Dermis microvascular lymphatic vessel endothelial cell (primary cell): ENCODE measurements at places on chromosomes 3 and 15. TPM values are rescaled to one million over a fixed set of nuclear protein-coding genes. Genes with fewer than 3 reads are reported as not detected.

Gene MINAR1
- total RNA-seq: 0.51 and 1.0 TPM in 2 replicates

Gene FOXB1
- not detected in 2 replicates for total RNA-seq

Gene MFGE8
- 26.7 and 50.3 TPM in 2 replicates for total RNA-seq

Gene GMPPB
- total RNA-seq: 20.9 and 28.2 TPM in 2 replicates

Gene IRAK2
- 60.3 and 65.1 TPM in 2 replicates for total RNA-seq

Gene IL5RA
- total RNA-seq: not detected in 2 replicates

Gene HES1
- 48.8 and 71.8 TPM in 2 replicates for total RNA-seq

Gene RASGRP1
- 0.13 and 0.26 TPM in 2 replicates for total RNA-seq

Gene ADAMTS7
- 6.5 and 8.1 TPM in 2 replicates for total RNA-seq

Gene TM4SF1
- 1,046 and 1,242 TPM in 2 replicates for total RNA-seq

- DNase-seq: peak; percentile 50
These were observed 26.2 kb downstream of the ATOSA start for GRCh38 chr15:52652984-52653383.

GRCh38 chr15:70902107-70902506, 9.5 kb downstream of the LRRC49 start:
- no peak for DNase-seq

GRCh38 chr3:66629150-66629981, 128.5 kb upstream of the LRIG1 start:
- no peak for DNase-seq

GRCh38 chr3:64122476-64122875, 99.2 kb upstream of the PSMD6 start:
- no peak for DNase-seq

- no peak for DNase-seq
These were observed 34.5 kb downstream of the RAB27A start for GRCh38 chr15:55254916-55255679.

DNA sequence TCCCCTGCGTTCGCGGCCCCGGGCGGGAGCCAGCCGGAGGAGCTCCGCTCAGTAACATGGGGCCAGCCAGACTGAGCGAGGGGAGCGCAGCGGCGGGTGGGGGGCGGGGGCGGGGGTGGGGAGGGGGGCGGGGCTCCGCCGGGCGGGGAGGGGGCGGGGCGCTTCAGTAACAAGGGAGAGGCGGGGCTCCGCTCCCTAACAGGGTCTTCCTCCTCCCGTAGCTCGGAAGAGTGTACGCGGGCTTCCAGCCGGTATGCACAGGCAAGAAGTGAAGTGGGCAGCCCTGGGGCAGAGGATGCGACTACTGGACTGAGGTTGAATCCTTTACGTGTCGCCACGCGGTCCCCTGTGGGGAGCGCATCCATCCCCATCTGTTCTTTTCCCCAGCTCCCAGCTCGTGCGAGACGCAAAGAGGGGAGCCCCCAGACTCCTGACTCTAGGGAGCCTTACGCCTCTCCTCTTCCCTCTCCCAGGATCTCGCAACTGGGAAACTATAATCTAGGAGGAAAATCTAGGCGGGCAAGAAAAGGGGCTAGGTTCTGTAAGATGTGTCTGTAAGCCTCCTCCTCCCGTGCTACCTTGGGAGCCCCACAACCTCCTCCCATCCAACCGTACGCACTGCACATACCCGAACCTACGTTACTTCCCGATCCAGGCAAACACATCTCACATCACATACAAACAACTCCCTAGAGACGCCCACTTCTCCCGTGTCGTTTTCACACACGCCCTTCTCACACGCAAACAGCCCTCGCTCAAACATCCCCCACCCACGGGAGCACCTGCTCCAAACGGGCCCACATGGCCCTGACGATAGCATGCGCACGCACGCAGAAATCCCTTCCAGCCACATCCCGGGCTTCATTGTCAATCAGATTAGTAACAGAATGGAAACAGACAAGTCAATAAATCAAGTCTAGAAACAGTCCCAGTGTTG, at the start of gene SHF:
SHF (minus strand) TSS at position 73 of the 937 bp plus-strand sequence; CDS start at position 58, 15 bp downstream.
- DNase-seq: no peak

- peak; percentile 30 for DNase-seq
These were observed 18.6 kb downstream of the RNU5B-1 start for GRCh38 chr15:65323071-65323511.

DNA sequence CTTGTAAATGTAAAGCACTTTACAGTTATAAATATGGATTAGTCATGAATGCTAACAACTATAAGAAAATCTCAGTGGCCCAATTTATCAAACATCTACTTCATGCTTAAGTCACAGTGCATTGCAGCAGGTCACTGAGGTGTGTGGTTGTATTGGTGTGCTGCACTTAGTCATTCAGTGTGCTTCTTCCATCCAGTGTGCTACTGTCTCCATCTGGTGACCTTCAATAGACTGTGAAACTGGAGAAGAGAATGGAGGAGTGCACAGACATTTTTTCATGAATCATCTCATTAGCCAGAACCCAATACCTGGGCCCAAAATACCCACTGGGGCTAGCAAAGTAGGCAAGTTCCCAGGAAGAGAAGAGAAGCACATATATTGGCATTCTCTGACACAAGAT, 199.6 kb downstream of the SHOX2 start:
- DNase-seq: no peak

DNA sequence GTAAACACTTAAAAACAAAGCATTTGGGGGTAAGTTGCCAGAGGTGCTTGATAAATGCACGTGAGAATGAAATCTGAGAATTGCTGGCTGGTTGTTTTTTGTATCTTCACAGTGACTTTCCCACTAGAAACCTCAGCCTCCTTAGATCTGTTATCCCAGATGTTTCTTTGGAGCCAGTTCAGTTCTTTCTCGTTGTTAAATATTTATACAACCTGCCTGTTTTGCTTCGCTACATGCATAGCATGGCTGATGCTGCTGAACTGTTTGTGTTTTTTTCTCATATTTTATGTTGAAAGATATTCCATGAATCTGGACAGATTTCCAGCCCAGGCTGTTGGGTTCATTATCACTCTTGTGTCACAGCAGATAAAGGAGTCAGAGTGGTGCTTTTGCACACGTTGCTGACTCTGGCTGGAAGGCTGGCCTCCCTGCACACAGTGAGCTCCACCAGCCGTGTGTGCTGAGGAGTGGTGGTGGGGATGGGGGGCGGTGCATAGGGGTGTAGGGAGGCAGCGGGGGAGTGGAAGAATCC, 80.2 kb downstream of the ARNT2 start:
- DNase-seq: no peak

DNA sequence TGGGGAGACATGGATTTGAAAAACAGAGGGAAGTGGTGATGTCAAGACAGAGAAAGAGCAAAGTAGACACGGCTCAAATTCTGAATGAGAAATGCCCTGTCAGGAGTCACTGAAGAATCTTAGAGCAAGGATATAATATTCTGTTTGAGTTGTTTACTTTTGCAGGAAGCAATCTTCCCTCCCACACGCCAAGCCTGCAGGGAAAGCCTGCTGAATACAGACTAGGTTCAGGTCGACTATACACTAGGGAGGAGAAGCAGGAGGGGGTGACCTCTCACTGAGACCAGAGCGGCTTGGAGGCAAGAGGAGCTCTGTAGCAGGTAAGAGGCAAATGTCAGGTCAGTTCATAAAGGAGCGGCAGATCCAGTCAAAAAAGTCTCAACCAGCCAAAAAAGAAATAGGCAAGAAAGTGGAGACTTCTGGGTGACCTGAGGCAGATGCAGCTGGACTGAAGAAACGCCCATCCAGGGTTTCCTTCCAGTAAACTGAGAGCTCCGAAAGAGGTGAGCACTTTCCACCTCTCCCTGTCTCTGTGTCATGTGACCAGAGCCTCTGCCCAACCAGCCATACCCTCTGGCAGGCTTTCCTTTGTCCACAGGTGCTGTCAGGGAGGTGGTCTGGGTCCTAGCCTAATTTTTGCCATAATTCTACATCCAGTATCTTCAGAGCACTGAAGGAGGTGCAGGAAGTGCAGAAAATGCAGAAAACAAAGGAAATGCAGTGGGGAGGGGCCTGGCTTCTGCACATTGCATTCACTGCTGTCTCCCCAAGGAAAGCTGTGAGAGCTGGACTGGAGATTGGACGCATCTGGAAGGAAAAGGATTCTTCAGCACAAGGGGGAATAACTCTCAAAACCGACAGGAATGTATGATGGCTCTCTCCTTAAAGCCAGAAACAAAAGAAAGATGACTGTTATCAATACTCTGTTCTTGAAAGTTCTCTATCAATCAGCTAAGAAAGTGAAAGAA, 37.8 kb upstream of the CTXND1 start:
- DNase-seq: no peak

GRCh38 chr3:14657579-14657978, 6.0 kb downstream of the CCDC174 start:
- DNase-seq: no peak

- peak; percentile 41 for DNase-seq
These were observed 794 bp downstream of the ARPP19 start for GRCh38 chr15:52567871-52568600.

- DNase-seq: no peak
These were observed 65.7 kb downstream of the RARB start for GRCh38 chr3:25493786-25494185.

DNA sequence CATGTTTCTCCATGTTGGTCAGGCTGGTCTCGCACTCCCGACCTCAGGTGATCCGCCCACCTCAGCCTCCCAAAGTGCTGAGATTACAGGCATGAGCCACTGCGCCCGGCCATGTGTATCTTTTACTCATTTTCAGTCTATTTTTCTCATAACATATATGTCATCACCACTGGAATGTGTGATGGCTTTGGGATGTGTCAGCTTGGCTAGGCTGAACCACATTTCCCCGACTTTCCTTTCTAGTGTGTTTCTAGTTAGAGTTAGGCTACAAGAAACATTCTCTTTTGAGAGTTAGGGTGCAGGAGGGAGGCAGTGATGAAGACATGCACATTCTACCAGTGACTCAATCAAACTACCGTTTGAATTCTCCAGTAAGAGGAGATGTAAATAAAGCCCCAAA, 444.9 kb upstream of the THBS1 start:
- no peak for DNase-seq

DNA sequence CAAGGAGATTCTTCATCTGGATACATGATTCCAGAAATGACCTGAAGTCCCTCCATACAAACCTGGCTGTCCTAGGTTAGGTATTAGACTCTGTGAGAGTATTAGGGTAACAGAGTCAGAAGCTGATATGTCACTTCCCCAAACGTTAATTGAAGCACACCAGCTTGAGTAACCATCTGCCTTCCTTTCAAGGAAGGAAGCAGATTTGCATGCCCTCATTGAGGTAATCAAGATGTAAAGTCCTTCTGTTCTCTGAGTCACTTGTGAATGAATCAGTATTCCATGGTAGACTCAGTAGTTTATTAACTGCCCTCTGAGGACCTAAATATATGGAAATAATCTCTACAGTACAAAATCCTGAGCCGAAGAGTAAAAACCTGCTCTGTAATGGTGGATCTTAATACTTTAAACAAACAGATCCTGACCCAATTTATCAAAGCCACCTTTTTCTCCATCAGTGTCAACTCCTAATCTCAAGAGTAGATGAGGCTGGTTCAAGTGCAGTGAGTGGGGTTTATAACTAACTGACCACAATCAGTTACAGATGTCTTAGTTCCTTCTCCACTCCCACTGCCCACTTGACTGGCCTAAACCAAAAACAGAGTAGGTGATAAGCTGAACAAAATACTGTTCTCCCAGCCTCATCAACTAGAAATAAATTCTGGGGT, 246.2 kb upstream of the CHRM5 start:
- peak; percentile 82 for DNase-seq

DNA sequence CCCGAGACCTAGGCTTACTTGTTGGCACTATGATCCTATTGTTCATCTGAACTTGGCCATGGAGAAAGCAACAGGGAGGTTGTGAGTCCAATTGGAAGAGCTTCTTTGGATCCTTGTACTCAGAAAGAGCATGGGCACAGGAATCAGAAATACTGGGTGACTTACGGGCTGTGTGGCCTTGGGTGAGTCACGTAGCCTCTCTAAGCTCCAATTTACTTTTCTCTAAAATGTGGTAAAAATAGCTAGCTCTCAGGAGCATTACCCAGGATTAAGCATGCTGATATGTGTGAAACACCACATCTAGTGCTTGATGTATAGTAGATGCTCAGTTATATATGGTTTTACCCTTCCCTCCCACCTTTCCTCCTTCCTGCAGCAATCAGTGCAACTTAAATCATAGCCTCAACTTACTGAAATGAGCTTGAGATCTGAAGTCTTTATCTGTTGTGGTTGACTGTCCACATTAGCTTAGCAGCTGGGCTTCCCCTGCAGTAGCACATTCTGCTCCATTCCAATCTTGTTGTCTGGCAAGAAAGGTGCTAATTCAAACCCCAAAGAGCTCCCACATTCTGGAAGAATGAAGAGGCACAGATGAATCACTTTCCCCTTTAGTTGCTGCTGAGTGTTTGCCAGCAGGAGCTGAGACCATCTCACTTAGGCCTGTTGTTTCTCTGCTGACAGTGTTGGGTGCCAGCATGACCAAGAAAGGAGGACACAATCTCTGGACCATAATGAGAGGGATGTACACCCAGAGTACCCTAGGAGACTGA, 299.1 kb upstream of the TRIM42 start:
- DNase-seq: no peak

GRCh38 chr3:19734453-19734852, 199.6 kb downstream of the EFHB start:
- DNase-seq: no peak

DNA sequence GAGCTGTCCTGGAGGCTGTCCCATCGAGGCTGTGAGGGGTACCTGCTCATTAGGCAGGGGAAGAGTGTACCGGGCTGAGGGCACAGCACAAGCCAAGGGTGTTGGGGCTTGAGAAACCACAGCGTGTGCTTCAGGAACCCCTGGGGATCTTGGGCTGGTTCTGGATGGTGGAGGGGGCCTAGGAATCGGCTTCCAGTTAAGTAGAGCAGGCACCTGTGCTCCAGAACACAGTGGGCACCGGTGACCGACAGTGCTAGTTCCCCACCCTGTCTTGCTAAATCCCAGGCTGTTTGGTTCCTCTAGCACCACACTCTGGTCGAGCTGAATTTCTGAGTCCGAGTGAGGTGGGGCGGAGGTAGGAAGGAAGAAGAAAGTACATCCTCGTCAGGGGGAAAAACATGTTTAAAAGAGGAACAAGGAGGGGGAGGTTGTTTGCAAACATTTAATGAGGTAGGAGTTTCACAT, 29.1 kb downstream of the SLC6A6 start:
- DNase-seq: no peak

GRCh38 chr3:39577541-39577940, 110.1 kb downstream of the MOBP start:
- DNase-seq: no peak

DNA sequence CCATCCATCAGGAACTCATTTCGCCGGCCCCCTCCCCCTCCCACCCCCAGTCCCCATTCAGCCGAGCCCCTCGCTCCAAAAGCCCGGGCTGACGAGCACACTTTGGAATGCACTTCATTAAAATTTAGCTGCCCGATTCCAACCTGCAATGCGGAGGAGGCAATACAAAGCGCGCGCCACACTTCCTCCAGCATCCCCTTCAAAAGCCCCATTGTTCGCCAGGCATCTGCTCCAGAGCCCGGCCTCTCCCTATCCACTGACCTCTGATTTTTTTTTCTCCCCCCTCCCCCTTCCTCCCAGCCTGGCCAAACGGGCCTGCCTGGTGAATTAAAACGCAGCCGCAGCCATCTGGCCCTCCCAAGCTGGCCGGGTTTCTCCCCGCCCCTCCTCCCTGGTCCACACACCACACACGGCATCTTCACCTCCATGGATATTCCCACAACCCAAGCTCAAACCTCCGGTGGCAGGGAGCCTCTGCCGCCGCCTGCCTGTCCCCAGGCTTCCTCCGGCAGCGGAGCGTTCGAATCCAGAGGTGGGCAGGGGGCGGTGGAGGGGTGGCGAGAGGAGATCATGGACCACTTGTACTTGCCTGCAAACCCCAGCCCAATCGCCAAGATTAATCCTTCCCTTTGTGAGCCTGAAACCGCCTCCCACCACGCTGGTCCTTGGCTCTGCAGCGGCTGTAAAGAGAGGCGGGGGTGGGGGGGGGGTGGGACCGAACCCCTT, 441.3 kb downstream of the MAGI1 start:
- no peak for DNase-seq

- DNase-seq: no peak
These were observed 1304.5 kb upstream of the GBE1 start for GRCh38 chr3:83065851-83066460.
